ENCODE measurements at places on chromosomes 2 and 18.

GRCh38 chr2:227890495-227891079, 19.2 kb downstream of the DAW1 start:
- H3K36me3 ChIP-seq, result no peaks in the 10 kb centered on the region
- no peak overlapping the region for H3K4me3 ChIP-seq

GRCh38 chr2:195318440-195319111, 338.4 kb upstream of the SLC39A10 start:
- H3K27ac ChIP-seq, result no peak overlapping the region
- H3K4me1 ChIP-seq, result peaks cover 10% of the 10 kb centered on the region
- no peaks in the 10 kb centered on the region for H3K27me3 ChIP-seq
- peak; percentile 60 for DNase-seq

GRCh38 chr18:27235218-27235870, 50.2 kb upstream of the CHST9 start:
- no peak overlapping the region for H3K4me3 ChIP-seq
- DNase-seq, result no peak
- H3K4me1 ChIP-seq, result no peaks in the 10 kb centered on the region
- H3K27ac ChIP-seq, result no peak overlapping the region
- H3K27me3 ChIP-seq, result no peaks in the 10 kb centered on the region

DNA sequence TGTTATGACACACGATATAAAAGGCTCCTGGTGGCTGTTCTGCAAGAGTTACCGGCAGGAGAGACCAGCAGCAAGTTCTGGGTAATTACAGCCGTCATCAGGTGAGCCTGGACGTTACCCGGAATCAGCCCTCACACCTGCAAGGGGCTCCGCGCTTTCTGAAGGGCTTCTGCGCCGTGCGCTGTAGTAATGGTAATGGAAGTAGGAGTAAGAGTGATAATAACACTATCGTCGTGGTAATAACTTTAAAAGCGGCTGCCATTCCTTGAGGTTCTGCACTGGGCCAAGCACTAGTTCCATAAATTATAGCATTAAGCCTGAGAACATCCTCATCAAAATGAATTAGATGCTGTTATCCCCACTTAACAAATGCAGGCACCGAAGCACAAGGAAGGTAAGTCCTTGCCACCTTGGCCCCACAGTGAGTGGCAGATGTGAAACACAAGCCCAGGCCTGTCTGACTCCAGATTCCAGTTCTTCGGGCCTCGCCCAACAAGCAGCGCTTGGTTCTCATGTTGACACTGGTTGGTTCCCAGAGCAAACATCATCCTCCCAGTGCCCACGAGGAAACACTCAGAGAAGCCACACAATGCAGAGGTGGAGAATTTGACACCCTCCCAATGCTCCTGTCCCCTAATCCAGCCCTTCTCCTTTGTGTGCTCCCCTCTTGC, 205.2 kb downstream of the EIPR1 start:
- peaks cover 16% of the 10 kb centered on the region for H3K36me3 ChIP-seq
- H3K27ac ChIP-seq, result no peak overlapping the region
- H3K4me1 ChIP-seq, result no peaks in the 10 kb centered on the region
- DNase-seq, result no peak
